ENCODE measurements at places on chromosomes 4 and X.

GRCh38 chr4:99783940-99784339, 32.7 kb upstream of the DAPP1 start:
- peaks cover 3% of the 10 kb centered on the region for H3K36me3 ChIP-seq
- H3K4me3 ChIP-seq: no peak overlapping the region
- H3K4me1 ChIP-seq: no peaks in the 10 kb centered on the region
- no peak for DNase-seq
- no peak overlapping the region for H3K27ac ChIP-seq

DNA sequence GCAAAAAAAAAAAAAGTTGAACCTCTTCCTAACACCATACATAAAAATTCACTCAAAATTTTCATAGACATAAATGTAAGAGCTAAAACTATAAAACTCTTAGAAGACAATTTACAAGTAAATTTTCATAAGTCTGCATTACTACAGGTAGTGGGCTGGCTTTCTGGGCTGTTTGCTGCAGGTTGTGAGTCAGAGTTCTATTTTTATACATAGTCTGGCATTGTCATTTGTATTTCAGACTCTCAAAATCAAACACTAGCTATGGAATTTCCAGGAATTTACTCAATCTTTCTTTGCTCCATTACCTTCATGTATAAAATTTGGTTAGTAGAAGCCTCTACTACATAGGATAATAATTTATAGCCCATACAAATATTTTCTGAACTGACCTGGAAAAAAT, 227.2 kb downstream of the COX18 start:
- no peak for DNase-seq
- H3K4me1 ChIP-seq: peaks cover 5% of the 10 kb centered on the region
- peaks cover 4% of the 10 kb centered on the region for H3K27me3 ChIP-seq
- no peak overlapping the region for H3K27ac ChIP-seq
- H3K36me3 ChIP-seq: peaks cover 3% of the 10 kb centered on the region

- peaks cover 18% of the 10 kb centered on the region for H3K4me1 ChIP-seq
- H3K27ac ChIP-seq: no peak overlapping the region
- H3K4me3 ChIP-seq: peak overlapping the region; percentile 92
- peak; percentile 24 for DNase-seq
- H3K27me3 ChIP-seq: peaks cover 70% of the 10 kb centered on the region
- H3K36me3 ChIP-seq: no peaks in the 10 kb centered on the region
Observed at GRCh38 chr4:57110640-57111511, 691 bp upstream of the IGFBP7 start.

DNA sequence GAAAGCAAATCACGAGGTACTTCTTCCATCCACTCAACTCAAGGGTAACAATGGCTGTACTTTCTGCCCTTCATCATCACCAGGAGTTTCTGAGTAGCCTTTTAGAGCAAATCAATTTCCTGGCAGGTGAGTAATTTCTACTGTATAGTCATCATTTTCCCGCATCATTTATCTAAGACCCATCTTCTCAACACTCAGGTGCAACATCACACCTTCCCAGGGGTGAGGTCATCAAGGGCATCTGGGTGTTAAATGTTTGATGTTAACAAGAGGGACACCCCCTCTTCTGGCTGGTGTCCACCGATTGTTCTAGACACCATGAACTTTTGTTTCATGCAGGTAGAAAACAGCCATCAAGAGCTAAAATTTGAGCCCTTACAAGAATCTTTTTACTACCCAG, 313.4 kb upstream of the MAGEB2 start:
- no peak overlapping the region for H3K27ac ChIP-seq
- no peaks in the 10 kb centered on the region for H3K4me1 ChIP-seq
- no peak overlapping the region for H3K4me3 ChIP-seq
- no peaks in the 10 kb centered on the region for H3K36me3 ChIP-seq

DNA sequence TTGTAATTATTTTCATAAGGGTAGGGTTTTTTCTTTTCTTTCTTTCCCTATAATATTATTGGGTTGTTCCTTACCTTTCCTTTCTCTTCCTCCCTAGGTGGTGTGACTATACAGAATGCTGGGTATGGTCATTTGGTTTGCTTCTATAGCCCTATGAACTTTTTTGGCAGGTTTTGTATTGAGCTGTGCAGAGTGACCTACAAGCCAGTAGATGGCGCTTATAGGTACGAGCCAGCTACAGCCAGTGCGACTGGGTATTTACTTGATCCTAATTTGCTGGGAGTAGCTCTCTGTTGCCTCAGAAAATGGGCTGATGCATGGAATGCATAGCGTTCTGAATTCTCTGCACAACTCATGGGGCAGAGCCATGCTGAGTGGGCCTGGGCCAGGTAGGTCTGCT, 423.3 kb downstream of the MAGEE1 start:
- H3K4me3 ChIP-seq: no peak overlapping the region
- no peak for DNase-seq
- no peaks in the 10 kb centered on the region for H3K27me3 ChIP-seq
- no peaks in the 10 kb centered on the region for H3K36me3 ChIP-seq

GRCh38 chr4:27327421-27328181, 467.0 kb downstream of the STIM2 start:
- DNase-seq: no peak
- no peak overlapping the region for H3K4me3 ChIP-seq
- H3K4me1 ChIP-seq: peaks cover 15% of the 10 kb centered on the region
- H3K36me3 ChIP-seq: no peaks in the 10 kb centered on the region
- H3K27me3 ChIP-seq: peaks cover 3% of the 10 kb centered on the region
- H3K27ac ChIP-seq: no peak overlapping the region
